Mucosa of descending colon (tissue), 3 donors: ENCODE measurements at places on chromosomes 6 and 20. TPM values are rescaled to one million over a fixed set of nuclear protein-coding genes. Genes with fewer than 3 reads are reported as not detected.

DNA sequence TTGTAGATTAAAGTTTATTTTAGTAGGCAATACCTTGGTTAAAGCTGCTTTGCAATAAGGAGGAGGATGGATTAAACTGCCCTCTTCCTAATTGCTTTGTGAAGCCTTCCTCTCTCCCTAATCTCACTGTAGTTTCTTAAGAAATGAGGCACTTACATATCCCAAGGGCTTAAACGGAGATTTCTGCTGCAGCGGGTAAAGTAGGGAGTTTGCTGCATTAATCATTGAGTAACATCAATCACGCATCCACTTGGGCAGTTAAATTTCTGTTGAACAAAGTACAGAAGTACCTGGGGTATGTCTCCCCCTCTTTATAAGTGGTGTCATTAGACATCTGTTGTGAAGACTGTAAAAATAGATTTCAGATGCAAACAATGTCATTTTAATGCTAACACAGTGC, 29.5 kb upstream of the ARID1B start:
- DNase-seq = no peak

GRCh38 chr20:37869334-37869861, 33.5 kb upstream of the VSTM2L start:
- DNase-seq = no peak

DNA sequence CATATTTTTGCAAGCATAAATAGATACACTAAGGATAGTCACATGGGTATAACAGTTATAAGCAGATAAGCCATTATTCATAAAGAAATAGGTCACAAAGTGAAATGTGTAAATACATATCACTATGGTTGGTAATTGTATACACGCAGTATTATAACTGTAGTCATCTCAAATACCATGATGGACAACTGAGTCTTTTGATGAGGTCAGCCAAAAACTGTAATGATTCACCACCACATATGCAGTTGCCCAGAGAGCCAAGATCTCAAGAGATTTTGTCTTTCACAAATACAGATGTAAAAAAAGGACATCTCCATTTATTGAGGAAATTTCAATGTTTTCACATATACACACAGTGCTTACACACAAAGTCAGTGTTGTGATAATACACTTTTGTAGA, 28.3 kb downstream of the ZNF292 start:
- DNase-seq = no peak

DNA sequence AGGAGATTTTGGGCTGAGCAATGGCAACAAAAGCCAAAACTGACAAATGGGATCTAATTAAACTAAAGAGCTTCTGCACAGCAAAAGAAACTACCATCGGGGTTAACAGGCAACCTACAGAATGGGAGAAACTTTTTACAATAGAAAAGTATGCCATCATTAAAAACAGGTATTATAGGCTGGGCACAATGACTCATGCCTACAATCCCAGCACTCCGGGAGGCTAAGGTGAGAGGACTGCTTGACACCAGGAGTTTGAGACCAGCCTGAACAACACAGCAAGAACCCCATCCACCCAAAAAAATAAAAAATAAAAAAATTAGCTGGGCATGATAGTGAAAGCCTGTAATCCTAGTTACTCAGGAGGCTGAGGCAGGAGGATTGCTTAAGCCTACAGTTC, 55.4 kb downstream of the MBOAT1 start:
- DNase-seq = no peak

CD83 gene
- 2.2 TPM for total RNA-seq

GRCh38 chr20:14568225-14568624, 230.8 kb upstream of the FLRT3 start:
- no peak for DNase-seq

GRCh38 chr20:11338496-11339306, 579.0 kb upstream of the BTBD3 start:
- no peak for DNase-seq

- DNase-seq = no peak
Measured at GRCh38 chr20:61775423-61775822, 290.3 kb downstream of the TAF4 start.

GRCh38 chr6:39980839-39981580, 46.7 kb upstream of the MOCS1 start:
- no peak for DNase-seq

- DNase-seq = no peak
Measured at GRCh38 chr6:139695361-139695760, 320.9 kb upstream of the CITED2 start.

- no peak for DNase-seq
Measured at GRCh38 chr6:168206661-168207274, 112.8 kb downstream of the DACT2 start.

SNAP91 gene
- total RNA-seq = 3.5 TPM

DNA sequence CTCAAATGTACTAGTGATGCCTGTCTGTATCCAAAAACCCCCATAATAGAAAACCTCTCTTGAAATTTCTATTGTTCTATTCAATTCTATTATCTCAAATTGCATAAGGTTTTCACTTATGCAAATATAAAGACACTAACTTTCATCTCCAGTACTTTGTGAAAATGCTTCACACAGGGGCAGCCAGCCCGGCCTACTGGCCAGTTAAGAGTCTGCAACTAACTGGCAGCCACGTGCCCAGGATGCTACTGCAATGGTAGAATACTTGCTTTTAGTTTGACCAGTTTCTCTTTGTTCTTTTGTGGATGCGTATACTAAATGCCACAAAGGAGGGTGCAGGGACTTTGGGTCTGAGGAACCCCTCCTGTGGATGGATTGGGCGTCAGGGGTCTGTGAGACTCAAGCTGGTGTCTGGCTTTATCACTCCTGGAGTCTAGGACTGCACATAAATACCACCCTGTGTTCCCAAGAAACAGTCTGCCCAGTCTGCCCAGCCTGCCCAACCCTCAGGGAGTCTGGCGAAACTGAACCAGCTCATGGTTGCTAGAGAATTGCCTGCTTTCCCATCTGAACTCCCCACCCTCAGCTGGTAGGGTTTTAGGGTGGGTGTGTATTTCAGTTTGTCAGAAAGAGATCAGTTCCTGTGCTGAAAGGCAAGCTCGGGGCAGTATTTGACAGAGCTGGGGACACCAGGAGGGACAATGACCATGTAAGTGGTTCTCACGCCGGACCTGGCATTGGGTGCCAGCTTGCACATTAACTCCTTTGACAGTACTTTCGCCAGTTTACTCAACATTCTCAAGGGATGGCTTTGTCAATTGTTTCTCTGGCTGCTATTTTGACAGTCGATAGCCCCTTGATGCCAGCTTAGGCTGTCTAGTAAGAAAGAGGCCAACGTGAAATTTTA, 558.2 kb upstream of the JAG1 start:
- no peak for DNase-seq

- no peak for DNase-seq
Measured at GRCh38 chr20:56584916-56585315, 44.2 kb upstream of the TFAP2C start.

TDRD6 gene
- total RNA-seq = 0.39 TPM

DNA sequence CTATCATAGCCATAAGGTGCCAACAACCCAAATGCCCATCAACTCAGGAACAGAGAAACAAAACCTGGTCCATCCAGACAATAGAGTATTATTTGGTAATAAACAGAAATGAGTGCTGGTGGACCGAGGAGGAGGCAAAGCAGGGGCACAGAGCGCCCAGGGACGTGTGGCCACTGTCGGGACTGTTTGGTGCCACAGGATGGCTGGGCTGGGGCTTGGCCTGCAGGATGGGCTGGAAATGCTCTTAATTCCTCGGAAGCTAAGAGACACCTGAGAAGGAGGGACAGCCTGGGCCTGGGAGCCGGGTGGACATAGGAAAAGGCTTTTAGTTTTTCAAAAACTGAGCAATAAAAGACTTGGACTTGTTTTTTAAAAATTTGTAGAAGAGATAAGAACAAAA, 216.4 kb downstream of the DLL1 start:
- DNase-seq = peak; percentile 17

CAP2 gene
- total RNA-seq = 3.4 TPM

SLC35D3 gene
- total RNA-seq = 0.12 TPM

SLC35F1 gene
- total RNA-seq = 6.1 TPM

RAET1G gene
- 0.41 TPM for total RNA-seq

CD24 gene
- total RNA-seq = 1,593 TPM

- DNase-seq = no peak
Measured at GRCh38 chr6:25713824-25714223, 40.7 kb upstream of the SLC17A4 start.

- DNase-seq = no peak
Measured at GRCh38 chr6:16354692-16355091, 116.3 kb downstream of the GMPR start.

DNA sequence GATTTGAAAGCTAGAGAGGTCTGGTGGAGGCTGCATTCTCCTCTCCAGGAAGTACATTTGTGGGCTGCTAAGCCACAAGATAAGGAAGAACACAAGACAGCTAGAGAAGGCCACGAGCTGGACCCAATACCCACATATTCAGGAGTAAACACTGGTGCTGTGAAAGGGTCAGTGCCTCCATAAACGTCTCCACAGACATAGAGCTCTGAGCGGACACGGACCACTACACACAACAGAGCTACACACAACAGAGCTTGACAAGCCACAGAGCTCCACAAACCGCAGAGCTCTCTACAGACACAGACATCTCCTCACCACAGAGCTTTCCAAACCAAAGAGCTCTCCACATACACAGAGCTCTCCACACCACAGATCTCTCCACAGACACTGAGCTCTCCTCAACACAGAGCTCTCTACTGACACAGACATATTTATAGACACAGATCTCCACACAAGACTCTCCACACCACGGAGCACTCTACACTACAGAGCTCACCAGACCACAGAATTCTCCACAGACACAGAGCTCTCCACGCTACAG, 51.9 kb downstream of the ERMARD start:
- DNase-seq = no peak

- DNase-seq = no peak
Measured at GRCh38 chr6:125954735-125955339, 1.7 kb upstream of the HINT3 start.

GRCh38 chr20:58198901-58199355, 29.5 kb downstream of the ANKRD60 start:
- DNase-seq = no peak

CAPN11 gene
- 1.2 TPM for total RNA-seq

GRCh38 chr6:158680481-158680880, 30.6 kb downstream of the SYTL3 start:
- no peak for DNase-seq
